T-cell (primary cell): ENCODE measurements at places on chromosomes 2 and 18. TPM values are rescaled to one million over a fixed set of nuclear protein-coding genes. Genes with fewer than 3 reads are reported as not detected.

- H3K4me3 ChIP-seq = no peak overlapping the region
- H3K27ac ChIP-seq = no peak overlapping the region
- no peaks in the 10 kb centered on the region for H3K27me3 ChIP-seq
- no peak for DNase-seq
- H3K4me1 ChIP-seq = no peaks in the 10 kb centered on the region
- H3K36me3 ChIP-seq = no peaks in the 10 kb centered on the region
These were observed 338.1 kb downstream of the SLC4A3 start for GRCh38 chr2:219965287-219966194.

DNA sequence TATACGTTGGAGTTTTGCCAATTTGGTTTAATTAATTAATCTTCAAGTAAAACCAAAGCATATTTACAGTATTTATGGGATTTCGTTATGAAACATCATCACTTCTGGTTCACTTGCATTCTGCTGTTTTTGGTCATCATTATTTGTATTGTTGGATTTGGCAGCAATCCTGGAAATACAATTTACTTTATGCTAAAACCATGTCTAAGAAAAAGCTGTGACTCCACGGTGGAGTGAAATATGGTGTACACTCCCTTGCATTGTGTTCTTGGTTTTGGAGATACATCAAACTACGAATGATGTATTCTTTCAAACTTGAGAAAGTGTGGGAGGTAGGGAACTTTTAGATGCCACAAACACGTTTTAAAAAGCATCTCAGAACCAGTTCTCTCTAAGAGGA is 106.4 kb downstream of the CTAGE1 start:
- H3K36me3 ChIP-seq = no peaks in the 10 kb centered on the region
- no peak overlapping the region for H3K27ac ChIP-seq
- H3K4me1 ChIP-seq = no peaks in the 10 kb centered on the region
- H3K27me3 ChIP-seq = no peaks in the 10 kb centered on the region

GRCh38 chr2:236857781-236858180 is 227.9 kb upstream of the COPS8 start:
- no peaks in the 10 kb centered on the region for H3K36me3 ChIP-seq
- DNase-seq = no peak
- H3K27me3 ChIP-seq = no peaks in the 10 kb centered on the region
- H3K4me1 ChIP-seq = no peaks in the 10 kb centered on the region
- H3K4me3 ChIP-seq = no peak overlapping the region
- H3K27ac ChIP-seq = no peak overlapping the region

DNA sequence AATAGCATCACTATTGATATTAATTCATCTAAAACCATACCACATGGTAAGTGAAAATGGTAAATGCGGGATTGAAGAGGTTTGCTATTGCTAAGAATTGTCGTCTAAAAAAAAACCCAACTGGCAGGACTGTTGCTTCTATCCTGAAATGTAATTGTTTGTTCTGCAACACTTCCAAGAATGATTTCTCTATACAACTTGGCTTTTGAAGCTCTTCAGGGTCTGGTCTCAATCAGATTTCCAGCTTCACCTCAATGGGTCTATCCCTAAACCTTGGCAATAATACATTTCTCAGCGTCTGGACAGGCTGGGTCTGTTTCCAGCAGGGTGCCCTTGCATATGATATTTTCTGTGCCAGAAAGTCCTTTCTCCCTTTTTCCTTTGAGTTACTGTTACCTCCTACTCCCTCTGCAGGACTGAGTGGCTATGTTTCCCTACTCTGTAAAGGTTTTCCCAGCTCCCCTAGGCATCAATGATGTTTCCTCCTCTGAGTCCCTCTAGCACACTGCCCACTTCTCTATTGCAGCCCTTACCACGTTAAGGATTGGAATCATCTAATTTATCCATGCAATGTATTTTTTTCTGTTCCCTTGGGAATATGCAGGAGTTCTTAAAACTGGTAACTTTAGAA is 118.2 kb upstream of the REV1 start:
- no peaks in the 10 kb centered on the region for H3K36me3 ChIP-seq
- no peaks in the 10 kb centered on the region for H3K4me1 ChIP-seq
- no peak for DNase-seq
- no peaks in the 10 kb centered on the region for H3K27me3 ChIP-seq

- no peak overlapping the region for H3K4me3 ChIP-seq
- H3K36me3 ChIP-seq = no peaks in the 10 kb centered on the region
- no peak for DNase-seq
- H3K27me3 ChIP-seq = no peaks in the 10 kb centered on the region
These were observed 19.3 kb upstream of the CPS1 start for GRCh38 chr2:210536973-210537650.

DNA sequence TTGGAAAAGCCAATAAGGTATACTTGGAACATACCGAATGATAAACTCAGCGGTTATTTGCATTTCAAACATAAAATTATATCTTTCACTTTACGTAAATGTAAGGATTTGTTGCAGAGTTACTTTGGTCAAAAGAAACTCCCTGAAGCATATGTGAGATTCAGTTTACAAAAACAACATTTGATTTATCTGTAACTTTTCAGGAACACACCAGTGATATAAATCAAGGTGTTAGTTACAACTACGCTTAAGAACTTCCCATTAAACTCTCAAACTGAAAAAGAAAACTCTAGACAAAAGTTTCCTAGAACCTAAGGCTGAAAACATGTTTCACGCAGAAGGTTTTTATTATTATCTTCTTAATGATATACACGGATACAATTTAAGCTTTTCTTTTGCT is 110.6 kb upstream of the MEIS1 start:
- no peaks in the 10 kb centered on the region for H3K27me3 ChIP-seq
- DNase-seq = no peak
- no peak overlapping the region for H3K4me3 ChIP-seq
- no peaks in the 10 kb centered on the region for H3K4me1 ChIP-seq
- no peak overlapping the region for H3K27ac ChIP-seq

GRCh38 chr2:212905640-212906201 is 245.7 kb downstream of the IKZF2 start:
- H3K4me1 ChIP-seq = no peaks in the 10 kb centered on the region
- H3K27ac ChIP-seq = no peak overlapping the region
- no peak overlapping the region for H3K4me3 ChIP-seq
- DNase-seq = no peak
- no peaks in the 10 kb centered on the region for H3K36me3 ChIP-seq

GRCh38 chr2:98137196-98137595 is 50.2 kb downstream of the VWA3B start:
- H3K27ac ChIP-seq = no peak overlapping the region
- no peak overlapping the region for H3K4me3 ChIP-seq

DNA sequence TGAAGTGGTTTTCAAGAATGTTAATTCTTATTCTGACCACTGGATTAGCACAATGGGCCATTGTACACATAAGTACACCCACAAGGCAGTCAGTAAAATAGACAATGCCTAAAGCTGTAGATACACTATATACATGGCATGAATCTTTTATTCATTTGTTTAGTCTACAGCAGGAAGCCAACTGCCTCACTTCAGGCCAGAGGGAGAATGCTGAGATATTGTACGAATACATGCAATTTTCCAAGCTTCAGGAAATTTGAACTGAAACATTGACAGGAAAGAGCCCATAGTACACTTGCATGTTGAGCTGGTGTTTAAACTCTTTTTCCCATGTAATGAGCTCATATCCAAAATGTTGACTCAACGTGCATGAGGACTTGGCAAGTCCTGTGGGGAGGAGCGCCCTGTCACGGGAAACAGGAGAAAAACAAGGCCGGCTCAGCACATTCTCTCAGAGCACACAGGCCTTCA is 111.6 kb upstream of the CYP1B1 start:
- no peak overlapping the region for H3K27ac ChIP-seq
- H3K4me3 ChIP-seq = no peak overlapping the region
- no peaks in the 10 kb centered on the region for H3K27me3 ChIP-seq
- H3K4me1 ChIP-seq = no peaks in the 10 kb centered on the region
- no peaks in the 10 kb centered on the region for H3K36me3 ChIP-seq
- DNase-seq = no peak

GRCh38 chr18:75283731-75284130 is 73.1 kb downstream of the TSHZ1 start:
- H3K27me3 ChIP-seq = no peaks in the 10 kb centered on the region
- no peak overlapping the region for H3K4me3 ChIP-seq
- peaks cover 4% of the 10 kb centered on the region for H3K4me1 ChIP-seq
- no peak overlapping the region for H3K27ac ChIP-seq
- peaks cover 32% of the 10 kb centered on the region for H3K36me3 ChIP-seq

Gene TEX44
- not detected for total RNA-seq

Gene MYOM1
- 1.5 TPM for total RNA-seq

Gene DOK6
- 0.03 TPM for total RNA-seq

Gene ZNF521
- 0.51 TPM for total RNA-seq

Gene ETAA1
- total RNA-seq = 12.5 TPM

Gene SMYD1
- total RNA-seq = not detected

Gene RAB31
- 0.60 TPM for total RNA-seq
